Mucosa of descending colon (tissue), 3 donors: ENCODE measurements at places on chromosomes 3 and 15.

- DNase-seq: no peak
Measured at GRCh38 chr15:50764461-50765194, 878 bp downstream of the SPPL2A start.

DNA sequence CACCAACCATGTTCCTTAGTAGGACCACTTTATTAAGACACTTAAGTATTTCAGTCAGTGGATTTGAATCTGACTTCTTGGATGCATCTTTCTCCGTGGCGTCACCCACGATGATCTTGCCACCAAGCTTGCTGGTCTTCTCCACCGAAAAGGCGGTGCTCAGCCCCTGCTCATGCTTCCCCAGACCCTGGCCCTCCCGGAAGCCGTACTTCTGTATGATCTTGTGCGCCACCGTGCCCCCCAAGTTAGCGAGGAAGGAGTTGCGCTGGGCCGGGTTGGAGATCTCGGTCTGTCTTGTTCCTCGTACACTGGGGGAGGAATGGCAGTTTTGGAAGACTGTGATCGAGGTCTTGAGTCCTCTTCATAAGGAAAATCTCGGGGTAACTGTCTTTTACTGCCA, 213.4 kb upstream of the NANOGP8 start:
- no peak for DNase-seq

GRCh38 chr3:12995389-12996180, 77.6 kb downstream of the IQSEC1 start:
- DNase-seq: no peak

DNA sequence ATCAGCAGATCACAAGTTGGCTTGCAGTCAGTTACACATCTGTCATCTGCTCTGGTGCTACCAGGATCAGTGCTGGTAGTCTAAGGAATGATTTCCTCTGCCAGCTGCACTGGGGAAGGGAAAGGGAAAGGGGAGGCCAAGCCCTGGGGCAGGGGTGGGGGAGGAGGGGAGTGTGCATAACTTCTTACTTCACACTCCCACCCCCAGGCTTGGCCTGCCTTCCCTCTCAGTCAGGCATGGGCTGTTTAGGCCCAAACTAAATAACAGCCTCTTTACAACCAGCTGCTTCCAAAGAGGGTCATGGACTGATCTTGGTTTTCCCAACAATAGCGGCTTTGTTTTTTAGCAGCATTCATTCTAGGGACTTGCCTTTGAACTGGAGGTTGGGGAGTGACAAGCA, 86.1 kb upstream of the PSMD6 start:
- peak; percentile 33 for DNase-seq

- no peak for DNase-seq
Measured at GRCh38 chr3:149892371-149892770, 78.3 kb downstream of the PFN2 start.

DNA sequence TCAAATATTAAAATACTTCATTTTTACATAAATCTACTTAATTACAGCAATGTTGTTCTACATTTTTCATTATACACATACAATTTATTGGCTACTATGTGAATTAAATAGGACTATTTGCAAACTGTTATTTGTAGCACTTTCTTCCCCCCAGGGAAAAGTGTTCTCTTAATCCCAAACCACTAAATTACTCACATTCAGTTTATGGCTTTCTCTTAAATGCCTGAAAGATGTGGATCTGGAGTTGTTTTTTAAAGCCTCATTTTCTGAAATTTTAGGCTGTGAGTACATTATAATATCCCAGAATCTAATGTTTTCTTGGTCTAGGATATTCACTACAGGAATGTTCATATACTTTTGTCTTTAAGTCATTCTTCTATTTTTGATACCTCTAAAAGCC, 32.7 kb downstream of the PRTG start:
- DNase-seq: no peak

- DNase-seq: no peak
Measured at GRCh38 chr15:77874063-77874462, 203.4 kb downstream of the TBC1D2B start.

DNA sequence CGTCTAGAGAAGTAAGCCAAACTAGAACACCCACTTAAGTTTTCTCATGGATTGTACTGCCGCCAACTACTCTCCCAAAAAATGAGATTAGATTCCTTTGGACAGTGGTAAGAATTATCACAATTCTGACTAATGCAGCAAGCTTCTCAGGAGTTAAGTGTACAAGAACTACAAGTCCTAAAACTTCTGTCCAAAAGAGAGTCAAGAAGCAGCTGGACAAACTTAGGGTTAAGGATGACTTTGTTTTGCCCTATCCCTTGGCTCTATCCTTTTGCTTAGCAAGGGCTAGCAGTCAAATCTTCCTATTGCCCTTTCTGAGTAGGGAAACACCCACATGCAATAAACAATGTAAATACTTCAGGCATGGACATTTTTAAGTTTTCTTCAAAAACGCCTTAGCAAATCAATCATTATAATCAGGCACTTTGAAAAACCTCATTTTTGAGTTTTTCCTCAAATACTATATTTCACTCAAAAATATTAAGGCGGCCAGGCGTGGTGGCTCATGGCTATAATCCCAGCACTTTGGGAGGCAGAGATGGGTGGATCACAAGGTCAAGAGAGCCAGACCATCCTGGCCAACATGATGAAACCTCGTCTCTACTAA, 19.5 kb downstream of the RAF1 start:
- DNase-seq: no peak

DNA sequence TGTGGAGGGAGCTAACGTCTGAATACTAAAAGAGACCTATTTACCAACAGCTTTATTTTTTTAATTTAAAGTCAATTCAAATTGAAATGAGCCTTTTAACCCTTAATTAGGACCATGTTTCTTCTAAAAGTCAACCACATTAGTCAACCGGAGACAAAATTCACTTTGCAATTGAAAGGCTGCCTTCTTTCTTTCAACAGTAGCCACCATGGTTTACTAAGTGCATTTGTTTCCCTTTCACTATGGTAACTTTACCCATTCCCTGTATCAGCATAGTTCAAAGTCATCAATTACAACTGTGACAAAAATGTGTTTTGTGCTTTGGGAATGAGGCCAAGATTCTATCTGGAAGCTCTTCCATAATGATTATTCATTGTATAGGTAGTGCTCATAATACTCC, 225.4 kb downstream of the EPHA3 start:
- no peak for DNase-seq

DNA sequence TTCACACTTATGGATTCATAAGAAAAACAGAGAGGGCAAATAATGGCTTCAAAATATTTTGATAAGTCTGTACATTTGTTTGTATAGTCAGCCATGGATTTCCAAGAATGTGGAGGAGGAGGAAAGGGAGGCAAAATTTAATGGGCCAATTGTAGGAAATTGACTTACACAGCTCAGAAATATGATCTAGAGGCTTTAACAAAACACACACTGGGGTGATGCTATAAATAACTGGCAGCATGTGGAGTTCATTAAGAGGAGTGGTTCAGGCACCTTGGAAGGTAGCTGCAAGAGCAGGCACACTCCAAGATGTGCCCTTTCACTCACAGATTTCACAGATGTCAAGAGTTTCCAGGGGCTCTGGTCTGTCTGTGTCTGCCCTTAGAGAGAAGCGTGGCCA, 193.4 kb upstream of the RASGRP1 start:
- DNase-seq: no peak

GRCh38 chr15:53757906-53758305, 1.6 kb downstream of the WDR72 start:
- no peak for DNase-seq

DNA sequence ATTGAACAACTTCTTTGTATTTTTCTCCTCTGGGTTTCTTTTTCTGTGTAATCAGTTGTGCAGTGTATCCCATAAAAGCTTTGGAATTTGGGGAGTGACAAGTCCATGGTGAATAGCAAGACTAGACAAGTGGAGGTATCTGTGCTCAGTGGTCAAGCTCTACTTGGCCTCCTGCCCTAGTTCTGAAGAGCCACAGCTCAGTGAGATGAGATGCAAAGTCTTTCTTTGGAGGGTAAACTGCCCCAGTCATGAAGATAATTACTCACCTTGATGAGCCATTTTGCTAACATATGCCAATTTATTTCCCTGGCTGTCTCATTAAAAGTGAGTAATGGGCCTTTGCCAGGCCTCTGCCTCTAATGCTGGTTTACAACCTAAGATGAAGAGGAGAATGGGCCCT, 271.2 kb upstream of the TRIM42 start:
- DNase-seq: no peak

DNA sequence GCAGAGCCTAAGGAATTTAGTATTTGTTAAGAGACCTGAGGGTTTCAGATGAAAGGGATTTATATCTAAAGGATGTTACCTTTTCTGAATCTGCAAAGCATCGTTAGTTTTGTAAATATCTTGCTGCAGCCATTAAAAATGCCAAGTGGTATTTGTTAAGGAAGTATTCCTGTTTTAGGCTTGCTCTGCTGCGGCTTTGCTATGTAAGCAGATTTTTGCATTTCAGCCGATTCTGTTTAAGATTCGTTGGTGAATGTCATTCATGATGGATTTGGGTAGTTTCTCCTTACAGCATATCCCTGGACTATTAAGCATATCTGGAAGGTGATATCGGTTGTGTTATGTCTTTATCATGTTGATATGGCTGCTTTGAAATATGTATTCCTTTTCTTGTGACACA, 1.0 kb downstream of the USP8 start:
- DNase-seq: no peak

DNA sequence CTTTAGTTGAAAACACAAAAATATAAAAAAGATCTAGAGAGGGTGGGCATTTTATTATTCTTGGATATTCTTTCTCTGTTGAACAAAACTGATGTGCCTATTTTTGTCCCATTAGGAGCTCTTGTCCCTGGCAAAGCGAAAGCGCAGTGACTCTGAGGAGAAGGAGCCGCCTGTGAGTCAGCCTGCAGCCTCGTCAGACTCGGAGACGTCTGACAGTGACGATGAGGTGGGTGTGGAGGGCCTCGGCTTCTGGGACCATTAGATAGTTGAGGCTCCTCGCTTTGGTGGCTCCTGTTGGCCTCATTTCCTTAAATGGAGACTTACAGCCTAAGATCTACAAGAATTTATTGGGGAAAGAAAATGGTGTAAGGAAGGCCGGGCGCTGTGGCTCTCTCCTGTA, 21.3 kb downstream of the RTF1 start:
- no peak for DNase-seq

DNA sequence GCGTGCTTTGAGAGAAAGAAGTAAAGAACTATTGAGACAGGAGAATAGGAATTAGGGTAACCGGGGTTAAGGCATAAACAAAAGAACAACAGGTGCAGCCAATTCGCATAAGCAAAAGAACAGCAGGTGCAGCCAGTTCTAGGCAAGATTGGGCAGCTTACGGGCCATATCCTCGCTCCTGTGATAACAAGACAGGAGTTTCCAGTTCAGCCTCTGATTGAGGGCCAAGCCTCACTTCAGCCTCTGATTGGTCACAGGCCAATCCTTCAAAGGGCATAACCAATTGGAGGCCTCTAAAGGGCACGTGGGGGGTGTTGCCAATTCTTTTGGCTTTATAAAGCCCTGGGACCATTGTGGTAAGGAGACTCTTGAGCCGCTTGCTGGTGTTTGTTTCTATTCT, 143.5 kb downstream of the GADL1 start:
- DNase-seq: no peak

- DNase-seq: no peak
Measured at GRCh38 chr3:46490338-46491084, 7.3 kb upstream of the RTP3 start.

DNA sequence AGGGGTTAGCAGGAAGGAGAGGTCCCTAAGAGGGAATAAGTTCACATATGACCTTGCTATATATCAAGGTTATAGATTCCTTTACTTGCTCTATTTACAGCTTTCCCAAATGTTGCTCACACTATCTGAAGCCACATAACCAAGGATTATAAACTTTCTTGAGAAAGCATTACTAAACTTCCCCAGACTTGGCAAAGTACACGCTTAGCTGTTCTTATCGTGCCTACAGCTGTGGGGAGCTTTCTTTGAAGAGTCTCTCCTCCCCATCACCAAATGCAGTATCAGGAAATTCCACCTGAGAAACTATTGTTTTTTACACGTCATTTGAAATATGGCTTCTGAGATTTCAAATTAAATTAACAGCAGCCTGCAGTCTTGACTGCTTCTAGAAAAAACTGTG, 284.5 kb downstream of the CHL1 start:
- no peak for DNase-seq

- no peak for DNase-seq
Measured at GRCh38 chr3:154758109-154758868, 321.8 kb upstream of the MME start.

GRCh38 chr3:124213641-124214040, 221.7 kb upstream of the ROPN1 start:
- no peak for DNase-seq

GRCh38 chr3:23590424-23591273, 215.1 kb upstream of the UBE2E1 start:
- no peak for DNase-seq

DNA sequence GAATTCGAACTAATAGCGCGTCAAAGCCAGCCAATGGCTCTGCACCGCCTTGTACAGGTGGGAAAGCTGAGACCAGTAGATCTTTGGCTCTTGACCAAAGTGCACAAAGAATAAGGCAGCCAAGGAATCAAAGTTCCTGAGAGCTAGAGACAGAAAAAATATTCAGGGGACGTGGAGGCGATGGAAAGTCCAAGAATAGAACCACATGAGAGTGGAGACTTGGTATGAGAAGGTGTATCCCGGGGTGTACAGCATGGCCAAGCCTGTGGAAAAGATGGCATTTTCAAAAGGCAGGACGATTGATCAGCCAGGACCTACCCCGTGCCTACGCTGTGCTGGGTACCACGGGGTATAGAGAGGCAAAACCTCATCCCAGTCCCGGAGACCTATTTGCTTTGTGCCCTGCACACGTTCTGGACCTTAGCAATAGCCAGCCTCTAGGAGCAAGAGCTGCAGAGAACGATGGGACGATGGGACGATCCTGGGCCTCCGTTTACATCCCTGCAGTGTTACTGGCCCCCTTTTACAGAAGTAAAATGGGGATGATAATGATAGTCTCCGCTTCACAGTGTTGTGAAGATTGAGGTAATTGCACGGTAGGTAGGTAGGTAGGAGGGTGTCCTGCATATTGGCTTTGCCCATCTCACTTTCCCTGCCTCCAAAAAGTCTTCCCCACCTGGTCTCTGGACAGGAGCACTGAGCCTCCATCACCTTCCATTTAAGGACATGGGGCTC, 583 bp upstream of the RBSN start:
- DNase-seq: no peak

DNA sequence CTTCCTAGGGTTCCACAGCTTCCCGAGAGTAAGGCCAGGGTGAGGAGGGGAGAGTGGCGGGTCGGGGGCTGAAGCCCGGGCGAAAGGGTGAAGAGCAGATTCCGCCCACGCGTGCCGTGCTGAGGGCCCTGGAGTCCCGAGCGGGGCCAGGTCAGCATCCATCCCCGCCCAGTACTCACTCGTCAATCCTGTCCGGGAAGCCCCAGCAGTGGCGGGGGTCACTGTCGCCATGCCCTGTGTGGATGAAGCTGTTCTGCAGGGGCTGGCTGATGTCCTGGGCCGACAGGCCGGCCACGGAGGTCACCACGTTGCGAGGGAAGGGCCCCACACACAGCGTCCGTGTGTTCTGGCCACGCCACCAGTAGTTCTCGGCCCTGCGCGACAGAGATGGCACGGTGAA, 36.3 kb downstream of the TNK2 start:
- no peak for DNase-seq

GRCh38 chr3:151156618-151157216, 46.3 kb downstream of the GPR171 start:
- DNase-seq: no peak

- peak; percentile 34 for DNase-seq
Measured at GRCh38 chr3:123653221-123653682, 68.4 kb upstream of the HACD2 start.
